Mucosa of gallbladder (tissue), 1 donor: ENCODE measurements at places on chromosomes 5 and 9.
A peak's percentile ranks its signal among the peaks of the same experiment; 100 is the strongest.

GRCh38 chr5:64323591-64323990 is 157.9 kb downstream of the RNF180 start:
- no peak for DNase-seq

GRCh38 chr5:112064271-112064701 is 307.3 kb upstream of the NREP start:
- no peak for DNase-seq

DNA sequence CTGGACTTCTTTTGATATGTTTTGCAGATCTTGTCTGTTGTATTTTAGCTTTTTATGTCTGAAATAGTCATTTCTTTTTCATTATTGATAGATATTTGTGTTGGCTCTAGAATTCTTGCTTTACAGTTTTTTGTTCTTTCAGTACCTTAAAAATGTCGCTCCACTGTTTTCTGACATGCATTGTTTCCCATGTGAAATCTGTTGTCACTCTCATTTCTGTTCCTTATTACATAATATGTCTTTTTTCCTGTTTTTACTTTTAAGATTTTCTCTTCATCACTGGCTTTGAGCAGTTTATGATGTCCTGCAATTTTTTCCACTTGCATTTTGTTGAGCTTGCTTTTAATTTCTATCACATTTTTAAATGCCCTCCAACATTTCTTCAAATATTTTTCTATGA is 270.4 kb upstream of the TARS1 start:
- DNase-seq: no peak

DNA sequence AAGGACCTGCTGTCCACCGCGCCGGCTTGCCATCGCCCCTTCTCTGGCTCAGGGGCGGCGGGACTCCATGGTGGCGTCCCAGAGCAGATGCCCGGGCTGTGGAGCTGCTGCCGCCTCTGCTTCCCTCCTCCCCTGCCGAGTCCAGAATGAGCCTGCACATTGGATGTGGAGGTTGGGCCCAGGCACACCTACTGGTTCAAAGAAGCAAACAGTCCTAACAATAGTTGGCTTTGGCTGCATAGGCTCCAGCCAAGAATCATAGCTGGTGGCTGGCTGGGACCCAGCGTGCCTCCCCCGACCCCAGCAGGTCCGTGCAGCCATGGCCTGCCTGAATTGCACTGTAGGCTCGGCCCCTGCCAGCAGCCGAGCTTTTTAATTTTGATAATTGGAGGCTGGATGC is 25.8 kb downstream of the ADAMTSL2 start:
- peak; percentile 65 for DNase-seq

DNA sequence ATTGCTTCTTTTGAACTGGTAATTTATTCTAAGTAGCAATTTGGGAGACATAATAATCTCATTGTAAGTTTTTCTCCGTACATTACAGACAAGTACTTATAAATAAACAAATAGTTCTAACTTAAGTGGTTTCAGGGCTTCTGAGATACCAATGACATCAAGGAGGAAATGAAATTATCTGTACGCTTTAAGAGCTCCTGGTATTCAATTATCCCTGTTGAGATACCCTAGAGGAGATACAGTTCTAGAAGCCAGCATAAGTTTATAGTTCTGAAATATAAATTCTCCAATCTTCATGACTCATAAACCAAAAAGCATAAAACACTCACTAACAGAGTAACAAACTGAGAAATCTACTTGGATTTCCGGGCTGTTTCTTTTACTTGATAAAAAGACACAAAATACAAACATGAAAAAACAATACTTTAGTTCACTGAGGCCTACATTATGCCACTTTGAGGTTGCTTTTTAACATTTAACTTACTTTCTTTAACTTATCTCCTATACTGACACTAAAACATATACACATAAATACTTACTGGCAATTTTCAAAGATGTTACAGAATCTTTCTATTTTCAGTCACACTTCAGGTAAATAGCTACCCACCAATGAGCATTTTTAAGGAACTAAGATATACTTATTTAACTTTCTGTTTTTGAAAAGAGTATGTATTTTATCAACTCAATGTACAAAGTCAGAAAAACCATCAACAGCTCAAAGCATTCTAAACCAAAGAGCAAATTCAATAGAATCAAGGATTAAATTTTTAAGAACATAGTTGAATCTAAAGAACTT is 7.5 kb downstream of the DCTN4 start:
- no peak for DNase-seq

- no peak for DNase-seq
These were observed 23.5 kb upstream of the ADCY2 start for GRCh38 chr5:7372399-7372798.

DNA sequence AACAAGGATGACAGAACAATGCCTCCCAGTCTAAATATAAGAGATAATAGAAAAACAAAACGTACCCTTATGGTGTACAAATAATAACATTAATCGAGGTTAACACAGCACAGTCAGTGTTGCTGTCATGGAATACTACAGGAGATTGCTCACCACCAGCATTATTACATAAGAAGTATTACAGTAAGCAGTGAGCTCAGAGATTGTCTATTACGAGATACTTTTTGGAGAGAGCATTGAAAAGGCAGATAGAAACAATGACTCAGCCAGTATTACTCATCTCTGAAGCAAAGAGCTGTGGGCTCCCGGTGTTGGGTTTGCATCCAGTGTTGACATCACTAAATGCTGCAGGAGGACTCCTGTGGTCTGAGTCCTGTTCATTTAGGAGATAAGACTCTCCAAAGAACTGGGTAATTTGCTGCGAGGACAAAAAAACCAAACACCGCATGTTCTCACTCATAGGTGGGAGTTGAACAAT is 191.9 kb upstream of the SEMA6A start:
- peak; percentile 43 for DNase-seq

DNA sequence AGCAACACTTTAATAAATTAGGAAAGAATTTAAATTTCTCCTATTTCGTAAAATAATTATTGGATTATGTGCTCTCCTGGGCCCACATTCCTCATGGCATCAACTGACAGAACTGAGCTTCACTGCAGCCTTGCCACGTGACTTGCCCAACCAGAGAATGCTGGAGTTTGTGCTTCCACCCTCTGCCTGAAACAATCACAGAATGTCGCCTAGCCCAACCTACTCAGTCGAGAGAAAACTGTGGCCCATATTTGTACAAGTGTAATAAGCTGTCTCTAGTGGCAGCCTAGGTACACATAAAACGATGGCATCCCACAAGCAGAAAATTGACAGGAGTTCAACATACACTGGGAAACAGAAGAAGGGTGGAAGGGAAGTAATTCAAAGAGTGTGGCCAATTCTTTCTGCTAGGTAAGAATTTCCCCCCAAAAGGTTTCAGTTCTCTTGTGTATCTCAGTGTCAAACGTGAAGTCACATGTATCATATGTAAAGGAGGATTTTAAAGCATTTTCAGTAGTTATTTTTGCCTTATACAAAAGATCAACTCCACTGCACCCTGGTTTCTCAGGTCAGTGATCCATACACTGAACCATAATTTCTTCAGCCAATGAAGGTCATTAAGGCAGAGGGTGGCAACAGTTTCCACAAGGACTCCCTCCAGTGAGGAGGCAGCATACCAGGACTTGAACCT is 41.7 kb downstream of the ZNF608 start:
- DNase-seq: no peak

- DNase-seq: peak; percentile 53
These were observed 149.5 kb downstream of the C9orf152 start for GRCh38 chr9:110058304-110058953.

- DNase-seq: no peak
These were observed 107.0 kb downstream of the NR6A1 start for GRCh38 chr9:124664143-124664542.

DNA sequence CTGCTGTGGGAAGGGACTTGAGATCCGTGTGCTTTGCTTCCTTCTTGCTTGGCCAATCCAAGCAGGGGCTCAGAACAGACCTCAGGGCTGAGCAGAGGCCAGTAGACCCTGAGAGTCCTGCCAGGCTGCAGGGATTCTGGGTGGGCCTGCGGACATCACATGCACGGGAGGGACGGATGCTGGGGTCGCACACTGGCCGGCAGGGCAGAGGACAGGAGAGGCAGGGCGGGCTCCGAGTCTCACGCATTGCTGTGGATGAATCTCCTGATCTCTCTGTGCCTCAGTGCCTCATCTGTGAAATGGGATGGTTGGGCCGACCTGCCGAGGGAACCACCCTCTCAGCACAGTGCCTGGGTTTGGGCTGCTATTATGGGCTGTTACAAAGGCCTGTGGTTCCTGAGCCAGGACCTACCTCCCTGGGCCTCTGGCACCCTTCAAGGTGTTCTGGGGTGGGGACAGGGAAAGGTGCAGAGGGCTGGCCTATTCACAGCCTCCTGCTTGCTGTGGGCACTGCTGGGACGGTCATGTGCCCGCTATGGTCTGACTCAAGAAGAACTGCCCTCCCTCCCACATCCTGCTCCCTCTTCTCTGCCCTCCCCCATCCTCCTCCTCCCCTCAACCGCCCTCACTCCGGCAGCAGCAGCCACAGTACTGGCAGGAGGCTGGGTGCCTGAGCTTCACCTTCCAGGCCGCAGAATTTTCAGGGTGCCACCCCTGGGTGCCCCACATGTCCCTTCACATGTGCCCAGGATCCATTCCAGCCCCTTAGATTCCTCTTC is 43.3 kb downstream of the NCS1 start:
- no peak for DNase-seq

DNA sequence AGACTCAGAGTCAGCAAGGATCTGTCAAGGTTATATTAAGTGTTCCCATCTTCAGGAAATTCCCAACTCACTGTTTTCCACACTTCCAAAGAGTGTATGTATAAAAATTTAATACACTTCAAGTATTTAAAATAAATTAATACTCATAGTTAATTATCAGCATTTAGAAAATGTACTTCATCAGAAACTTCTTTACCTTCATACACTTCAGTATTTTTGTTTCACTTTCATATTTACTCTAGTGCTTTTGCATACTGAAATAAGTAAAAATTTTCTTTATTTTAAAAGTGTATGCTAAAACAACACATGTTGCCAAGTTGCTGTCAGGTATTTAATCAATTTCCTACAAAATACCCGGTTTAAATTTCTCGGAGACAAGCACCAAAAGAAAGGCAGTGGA is 16.5 kb downstream of the RICTOR start:
- no peak for DNase-seq

DNA sequence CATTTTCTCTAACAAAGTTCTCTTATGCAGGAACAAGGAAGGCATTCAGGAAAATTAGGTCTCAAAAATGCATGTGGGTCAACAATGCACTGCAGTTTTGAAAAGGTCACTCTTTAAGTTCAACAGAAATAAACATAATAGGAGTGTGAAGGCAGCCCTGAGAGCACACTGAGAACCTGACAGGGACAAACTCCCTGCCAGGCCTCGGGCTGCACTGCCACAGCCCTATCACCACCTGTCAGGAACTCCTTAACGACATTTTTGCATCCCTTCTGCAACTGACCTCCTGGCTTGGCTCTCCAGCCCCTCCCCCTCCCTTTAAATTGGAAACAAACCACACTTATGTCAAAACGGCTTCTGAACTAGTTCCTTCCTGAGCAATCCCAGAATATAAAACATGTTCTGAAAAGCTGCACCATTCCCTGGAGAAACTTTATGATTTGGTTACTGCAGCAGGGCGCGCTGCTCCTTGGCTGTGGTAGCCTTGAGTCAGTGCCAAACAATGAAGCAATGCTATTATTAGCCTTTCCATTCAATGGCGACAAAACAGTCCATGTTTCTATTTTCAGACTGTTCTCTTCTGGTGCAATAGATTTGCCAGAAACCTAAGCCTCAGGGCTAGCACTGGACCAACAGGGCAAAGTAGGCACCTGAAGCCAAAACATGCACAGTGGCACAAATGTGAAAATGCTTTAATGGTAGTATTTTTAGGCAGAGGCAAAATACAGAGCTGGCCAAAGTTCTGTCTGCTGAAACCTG is 160.1 kb upstream of the ZNF608 start:
- DNase-seq: peak; percentile 65

GRCh38 chr9:20526500-20527319 is 95.6 kb downstream of the MLLT3 start:
- DNase-seq: no peak

DNA sequence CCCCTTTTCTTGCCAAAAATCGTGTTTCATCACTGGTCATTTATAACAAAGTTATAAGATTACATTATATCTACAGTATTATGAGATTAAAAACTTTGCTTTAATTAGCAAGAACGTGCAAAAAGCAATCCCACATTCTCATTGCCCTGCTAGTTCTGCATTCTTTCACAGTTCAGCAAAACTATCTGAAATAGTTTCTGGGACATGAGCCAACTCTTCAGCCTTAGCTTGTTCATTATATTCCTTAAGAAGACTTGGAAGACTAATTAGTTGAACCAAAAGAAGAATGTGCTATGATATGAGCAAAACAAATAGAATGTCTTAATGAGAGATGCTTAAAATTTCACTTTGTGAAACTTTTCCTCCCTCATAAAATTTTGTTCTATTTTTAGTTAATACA is 76.7 kb downstream of the ITGA1 start:
- no peak for DNase-seq

DNA sequence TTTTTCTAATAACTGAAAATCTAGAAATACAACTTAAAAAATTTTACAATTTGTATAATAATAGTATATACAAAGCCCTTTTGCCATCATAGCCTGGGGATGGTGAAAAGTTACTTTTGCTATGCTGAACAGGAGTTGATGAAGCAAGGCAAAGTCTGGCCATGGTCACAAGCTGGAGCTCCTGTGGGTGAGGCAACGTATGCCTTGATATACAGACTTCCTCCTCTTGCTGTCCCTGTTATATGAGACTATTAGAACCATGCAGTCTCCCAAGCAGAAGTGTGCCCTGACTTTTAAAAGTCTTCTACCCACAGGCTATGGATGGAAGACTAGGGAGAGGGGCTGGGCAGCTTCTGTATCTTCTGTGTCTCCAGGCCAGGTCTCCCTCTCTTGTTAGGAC is 15.7 kb downstream of the FAM151B start:
- DNase-seq: no peak

DNA sequence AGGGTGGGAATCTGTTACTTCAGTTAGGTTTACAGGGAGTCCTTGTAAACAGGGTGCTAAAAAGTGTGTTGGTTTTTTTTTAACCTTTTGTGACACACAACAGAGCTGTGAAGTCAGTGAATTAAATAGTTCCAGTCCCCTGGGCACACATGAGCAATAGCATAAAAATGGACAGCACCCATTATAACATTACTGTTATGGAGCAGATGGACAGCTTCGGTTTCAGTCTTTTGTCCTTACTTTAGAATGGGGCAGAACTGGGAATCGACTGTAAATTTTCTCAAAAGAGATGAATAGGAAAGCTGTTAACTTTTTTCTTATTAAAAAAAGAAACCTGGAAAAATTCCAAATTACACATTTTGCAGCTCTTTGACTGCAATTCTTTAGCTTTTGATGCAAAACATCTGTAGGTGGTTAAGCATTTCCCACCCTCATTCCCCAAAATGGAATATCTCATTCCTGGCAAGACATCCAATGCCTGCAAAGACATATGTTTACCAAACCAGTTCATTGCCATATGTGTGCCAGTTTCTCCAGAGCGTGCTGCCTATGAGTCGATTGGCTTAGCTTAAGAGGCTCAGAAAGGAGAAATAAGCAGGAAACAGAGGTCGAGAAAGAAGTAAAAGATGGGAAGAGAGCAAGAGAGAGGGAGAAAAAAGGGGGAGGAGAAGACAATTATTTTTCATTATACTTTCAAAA is 212.3 kb upstream of the TMEM161B start:
- no peak for DNase-seq
